ENCODE measurements at places on chromosomes 12 and 14. TPM values are rescaled to one million over a fixed set of nuclear protein-coding genes. Genes with fewer than 3 reads are reported as not detected.

OTX2 gene
- not detected for total RNA-seq

KRT74 gene
- total RNA-seq = not detected

KRT6C gene
- total RNA-seq = not detected

ARHGDIB gene
- total RNA-seq = 13.8 TPM

CEBPE gene
- total RNA-seq = not detected

CCDC38 gene
- total RNA-seq = not detected

TPH2 gene
- total RNA-seq = not detected

TRAF3 gene
- 15.9 TPM for total RNA-seq

PTPN21 gene
- 30.0 TPM for total RNA-seq

LRRC43 gene
- total RNA-seq = 1.0 TPM

ZNF605 gene
- total RNA-seq = 19.1 TPM

AKAP6 gene
- total RNA-seq = 4.1 TPM

KIF5A gene
- 0.43 TPM for total RNA-seq

DEPDC4 gene
- 1.4 TPM for total RNA-seq

MGST1 gene
- 17.8 TPM for total RNA-seq

TMEM229B gene
- 0.37 TPM for total RNA-seq

ABCC9 gene
- total RNA-seq = 0.89 TPM

SERPINA5 gene
- total RNA-seq = not detected

AHNAK2 gene
- total RNA-seq = 183 TPM

GALNT4 gene
- 4.5 TPM for total RNA-seq

FOXN4 gene
- total RNA-seq = not detected

CDCA3 gene
- 8.0 TPM for total RNA-seq

IKZF4 gene
- 8.2 TPM for total RNA-seq

KRT83 gene
- not detected for total RNA-seq

SLC25A47 gene
- total RNA-seq = not detected

RNASE1 gene
- total RNA-seq = not detected

OVCH1 gene
- total RNA-seq = 0.52 TPM

SLC25A21 gene
- 1.2 TPM for total RNA-seq

Data from osteocyte (in vitro differentiated cells).